Activated B cell treated with CpG ODN at 0.5 μM for 24 hours (primary cell): ENCODE measurements at places on chromosomes 11 and 22.

GRCh38 chr11:123011510-123011909 is 29.9 kb upstream of the BSX start:
- no peak for DNase-seq

DNA sequence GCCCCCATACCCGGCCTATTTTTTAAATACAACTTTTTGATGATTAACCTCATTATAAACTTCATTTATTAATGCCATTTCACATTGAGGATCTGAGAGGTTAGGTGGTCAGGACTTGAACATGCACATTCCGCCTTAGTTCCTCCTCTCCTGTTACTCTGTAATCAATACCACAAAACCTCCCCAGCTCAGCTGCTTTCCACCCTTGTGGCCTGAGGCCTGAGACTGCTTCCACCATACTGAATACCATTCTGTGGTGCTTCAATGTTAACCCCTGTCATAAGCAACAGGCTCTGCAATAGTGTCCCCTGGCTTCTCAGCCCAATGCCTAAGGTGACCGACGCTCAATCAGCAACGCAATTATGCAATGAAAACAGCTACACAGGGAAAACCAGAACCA is 405.4 kb downstream of the ETS1 start:
- DNase-seq: no peak

DNA sequence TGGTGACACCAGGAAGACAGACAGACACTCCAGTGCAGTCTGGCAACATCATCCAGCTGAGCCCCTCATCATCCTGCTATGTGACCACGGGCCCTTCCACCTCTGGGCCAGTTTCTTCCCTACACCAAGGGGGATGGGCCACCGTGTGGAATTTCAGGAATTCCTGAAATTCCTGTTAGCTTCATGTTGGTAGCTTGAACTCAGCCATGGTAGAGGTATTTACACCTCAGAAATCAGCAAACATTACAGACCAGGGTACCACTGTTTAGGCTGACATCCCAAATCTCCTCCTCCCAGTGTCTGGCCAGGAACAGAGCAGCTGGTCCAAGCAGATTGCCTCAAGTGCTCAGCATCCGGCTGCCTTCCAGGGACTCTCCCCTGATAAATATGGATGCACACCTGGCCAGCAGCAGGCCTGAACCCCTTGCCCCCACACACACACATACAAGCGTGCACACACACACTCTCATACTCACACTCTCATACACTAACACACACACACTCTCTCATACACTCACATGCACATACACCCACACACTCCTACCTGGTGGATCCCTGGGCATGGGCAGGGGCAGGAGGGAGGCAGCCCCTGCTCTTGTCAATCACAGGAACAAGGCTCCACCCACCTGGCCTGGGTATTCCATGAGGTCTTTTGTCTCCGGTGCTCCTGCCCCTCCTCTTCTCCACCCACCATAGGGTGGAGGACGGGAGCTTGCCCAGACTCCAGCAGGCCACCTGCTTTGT is 85.2 kb downstream of the BUD13 start:
- no peak for DNase-seq

GRCh38 chr22:41574847-41575381 is 14.1 kb downstream of the CSDC2 start:
- DNase-seq: no peak

GRCh38 chr11:12376259-12377081 is 901 bp upstream of the PARVA start:
- DNase-seq: no peak

GRCh38 chr11:18768472-18768901 is 23.1 kb downstream of the PTPN5 start:
- DNase-seq: no peak

GRCh38 chr11:99973993-99974392 is 713.1 kb upstream of the ARHGAP42 start:
- DNase-seq: no peak

DNA sequence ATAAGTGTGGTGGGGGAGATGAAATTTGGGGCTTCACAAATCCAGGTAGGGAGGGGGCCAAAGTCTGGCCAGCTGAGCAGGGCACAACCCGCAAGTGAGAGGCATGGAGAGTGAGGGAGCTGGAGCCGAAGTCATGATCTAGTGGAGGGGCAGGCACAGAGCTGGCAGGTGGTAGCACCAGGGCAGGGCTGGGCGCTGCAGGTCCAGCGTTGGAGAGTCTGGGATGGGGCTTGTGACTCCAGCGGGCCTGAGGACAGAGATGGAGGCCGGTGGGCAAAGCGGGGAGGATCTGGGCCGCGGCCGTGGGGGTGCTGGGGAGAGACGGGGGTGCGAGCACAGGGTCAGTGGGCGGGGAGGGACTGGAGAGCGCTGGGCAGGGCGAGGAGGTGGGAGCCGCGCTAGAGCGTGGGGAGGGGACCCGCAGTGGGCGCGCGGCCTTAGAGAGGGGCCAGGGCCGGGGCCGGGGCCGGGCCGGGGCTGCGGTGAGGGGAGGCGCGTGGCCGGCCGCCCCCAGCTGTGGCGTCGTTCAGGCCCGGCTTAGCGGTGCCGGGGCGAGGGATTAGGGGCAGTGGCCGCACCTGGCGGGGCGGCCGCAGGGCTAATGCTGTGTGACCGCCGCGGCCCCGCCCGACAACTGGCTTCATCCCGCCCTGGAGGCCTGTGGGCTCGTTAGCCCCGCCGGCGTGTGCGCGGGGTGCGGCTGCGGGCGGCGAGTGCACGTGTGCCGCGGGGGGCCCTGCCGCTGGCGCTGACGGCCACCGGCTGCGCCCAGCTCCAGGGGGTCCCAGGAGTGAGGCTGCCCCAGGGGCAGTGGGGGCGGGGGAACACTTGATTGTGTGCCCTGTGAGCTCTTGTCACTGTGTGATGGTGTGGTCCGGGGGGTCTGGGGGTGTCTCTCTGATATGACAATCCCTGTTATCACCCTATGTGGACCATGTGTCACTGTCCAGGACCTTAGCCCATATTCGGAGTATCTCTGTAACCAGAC is 23.6 kb upstream of the MYOD1 start:
- no peak for DNase-seq

GRCh38 chr11:46216019-46216764 is 61.3 kb upstream of the CREB3L1 start:
- DNase-seq: no peak

DNA sequence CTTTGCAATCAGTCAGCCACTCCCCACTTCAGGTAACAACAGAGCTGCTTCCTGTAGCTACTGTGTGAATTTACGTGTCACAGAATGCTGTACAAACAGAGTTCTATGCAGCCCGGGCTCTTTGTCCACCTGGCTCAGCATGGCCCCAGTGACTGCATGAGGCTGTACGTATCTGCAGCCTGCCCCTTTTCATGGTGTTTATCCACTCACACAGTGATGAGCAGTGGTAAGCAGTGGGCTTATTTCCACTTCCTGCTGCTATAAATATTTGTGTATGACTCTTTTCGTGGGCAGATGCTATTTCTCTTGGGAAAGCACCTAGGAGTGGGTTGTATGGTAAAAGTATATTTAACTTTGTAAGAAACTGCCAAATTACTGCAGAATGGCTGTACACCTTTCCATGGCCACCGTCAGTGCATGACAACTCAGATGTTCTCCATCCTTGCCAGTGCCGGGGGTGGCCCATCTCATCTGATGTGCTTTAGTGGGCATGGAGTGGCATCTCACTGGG is 43.3 kb downstream of the MYEOV start:
- no peak for DNase-seq

DNA sequence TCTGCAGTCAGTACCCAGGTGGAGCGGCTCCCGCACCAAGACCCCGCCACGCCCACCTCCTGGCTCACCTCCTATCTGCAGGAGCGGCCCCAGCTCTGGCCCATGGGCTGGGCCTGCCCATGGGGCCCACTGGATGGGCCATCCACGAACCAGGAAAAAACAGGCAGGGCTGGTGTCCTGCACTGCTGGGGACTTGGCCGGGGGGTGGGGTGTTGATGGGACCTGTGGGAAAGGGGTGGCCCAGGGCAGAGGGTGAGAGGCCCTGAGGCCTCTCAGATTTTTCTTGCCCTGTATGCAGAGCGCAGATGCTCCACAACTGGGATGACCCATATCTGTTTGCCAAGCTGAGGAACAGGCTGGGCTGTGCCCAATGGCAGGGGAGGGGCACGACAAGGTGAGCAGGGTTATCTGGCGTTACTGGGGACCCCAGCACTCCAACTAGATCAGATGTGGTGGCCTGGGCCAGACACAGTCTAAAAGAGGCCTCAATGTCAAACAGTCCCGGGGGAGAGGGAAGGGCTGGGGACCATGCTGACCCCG is 2.7 kb upstream of the PIM3 start:
- DNase-seq: no peak

- no peak for DNase-seq
Measured at GRCh38 chr11:553988-554340, 6.6 kb downstream of the LMNTD2 start.
